ENCODE measurements at places on chromosomes 3 and 15.

GRCh38 chr3:127421943-127422662, 134.3 kb upstream of the PRR20G start:
- DNase-seq = no peak

DNA sequence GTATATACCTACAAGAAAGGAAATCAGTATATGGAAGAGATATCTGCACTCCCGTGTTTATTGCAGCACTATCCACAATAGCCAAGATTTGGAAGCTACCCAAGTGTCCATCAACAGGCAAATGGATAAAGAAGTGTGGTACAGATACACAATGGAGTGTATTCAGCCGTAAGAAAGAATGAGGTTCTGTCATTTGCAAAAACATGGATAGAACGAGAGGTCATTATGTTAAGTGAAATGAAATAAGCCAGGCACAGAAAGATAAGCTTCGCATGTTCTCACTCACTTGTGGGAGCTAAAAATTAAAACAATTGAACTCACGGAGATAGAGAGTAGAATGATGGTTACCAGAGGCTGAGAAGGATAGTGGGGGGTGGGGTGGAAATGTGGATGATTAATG, 53.1 kb downstream of the FAM81A start:
- DNase-seq = no peak

- DNase-seq = no peak
Measured at GRCh38 chr3:97968376-97968775, 3.9 kb downstream of the RIOX2 start.

DNA sequence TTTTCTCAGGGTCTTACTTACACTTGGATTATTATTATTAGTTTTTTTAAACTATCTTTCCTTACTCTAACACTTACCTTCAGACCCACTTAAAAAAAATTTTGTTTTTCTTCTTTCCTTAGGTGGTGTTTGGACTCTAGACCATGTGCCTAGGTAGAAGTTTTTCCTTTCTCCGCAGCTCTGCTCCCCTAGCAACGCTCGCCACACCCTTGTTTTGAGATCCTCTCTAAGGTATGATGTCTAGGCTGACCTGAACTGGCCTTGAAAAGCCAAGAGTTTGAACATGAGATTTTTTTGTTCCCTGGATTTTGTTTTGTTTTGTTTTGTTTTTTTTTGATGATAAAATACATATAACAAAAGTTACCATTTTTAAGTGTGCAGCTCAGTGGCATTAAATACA, 16.2 kb downstream of the ZNF592 start:
- no peak for DNase-seq

DNA sequence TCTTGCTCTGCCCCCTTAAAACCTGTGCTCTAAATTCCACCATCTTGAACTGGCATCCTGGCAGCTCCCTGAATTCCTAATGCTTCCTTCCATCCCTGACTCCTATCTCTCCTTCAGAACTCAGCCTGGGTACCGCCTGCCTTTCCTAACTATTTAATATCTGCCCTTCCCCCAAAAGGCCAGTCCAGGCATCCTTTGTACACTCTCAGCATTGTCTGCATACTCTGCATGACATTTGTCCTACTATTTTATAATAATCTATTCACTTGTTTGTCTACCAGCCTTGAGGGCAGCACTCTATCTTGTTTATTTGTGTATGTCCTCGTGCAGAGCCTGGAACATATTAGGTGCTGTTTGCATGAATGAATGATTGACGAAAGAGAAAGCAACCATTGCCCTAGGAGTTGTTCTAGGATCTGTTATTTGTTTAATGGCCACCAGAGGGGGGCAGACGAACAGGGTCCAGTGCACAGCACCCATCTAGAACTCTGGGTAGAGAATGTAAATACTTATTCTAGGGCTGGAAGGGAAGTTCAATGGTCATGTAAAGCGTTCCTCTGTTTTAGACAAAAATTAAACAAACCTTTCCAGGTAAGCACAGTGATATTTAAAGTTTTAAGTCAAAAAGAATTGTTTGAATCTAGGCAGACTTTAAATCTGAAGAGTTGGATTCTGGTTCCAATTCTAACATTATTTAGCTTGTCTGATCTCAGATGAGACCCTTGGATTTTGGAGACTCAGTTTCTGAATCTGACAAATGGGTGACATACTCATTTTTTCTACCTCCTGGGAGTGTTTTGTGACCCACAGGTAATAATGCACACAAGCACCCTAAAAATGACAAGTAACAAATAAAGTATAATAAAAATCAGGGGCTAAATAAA, 125.8 kb upstream of the GALNT15 start:
- DNase-seq = peak; percentile 30

GRCh38 chr3:29281094-29281343, 148 bp downstream of the RBMS3 start:
- DNase-seq = no peak

DNA sequence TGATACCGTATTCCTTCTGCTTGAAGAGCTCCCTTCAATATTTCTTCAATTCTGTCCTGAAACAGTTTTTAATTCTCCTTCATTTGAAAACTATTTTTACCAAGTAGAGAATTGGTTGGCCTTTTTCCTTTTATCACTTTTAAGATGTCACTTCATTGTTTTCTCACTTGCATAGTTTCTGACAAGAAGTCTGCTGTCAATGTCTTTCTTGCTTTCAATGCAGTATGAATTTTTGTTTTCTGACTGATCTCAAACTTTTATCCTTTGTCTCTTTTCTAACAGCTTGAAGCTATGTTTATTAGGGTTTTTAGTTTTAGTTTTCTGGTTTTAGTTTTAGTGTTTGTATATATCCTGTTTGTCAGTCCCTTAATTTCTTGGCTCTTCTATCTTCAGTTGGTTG, 364.8 kb upstream of the TPRG1 start:
- DNase-seq = no peak

DNA sequence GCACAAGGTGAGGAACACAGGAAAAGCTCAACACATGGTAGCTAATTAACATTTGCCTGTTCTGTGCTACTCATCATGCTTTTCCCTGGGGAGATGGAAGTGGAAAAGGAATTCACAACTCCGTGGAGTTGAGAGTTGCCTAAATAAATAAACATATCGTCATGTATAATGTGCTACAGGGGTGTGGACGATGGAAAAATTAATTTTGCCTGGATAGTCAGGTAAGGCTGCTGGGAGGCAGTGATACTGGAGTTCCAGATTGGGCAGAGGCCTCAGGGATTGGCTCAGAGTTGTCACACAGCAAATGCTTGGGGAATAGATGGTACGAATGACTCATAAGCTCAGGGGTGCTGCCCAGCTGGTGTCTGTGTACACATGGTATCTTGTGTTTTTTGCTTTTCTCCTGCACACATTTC, 3.1 kb upstream of the ABHD6 start:
- no peak for DNase-seq

DNA sequence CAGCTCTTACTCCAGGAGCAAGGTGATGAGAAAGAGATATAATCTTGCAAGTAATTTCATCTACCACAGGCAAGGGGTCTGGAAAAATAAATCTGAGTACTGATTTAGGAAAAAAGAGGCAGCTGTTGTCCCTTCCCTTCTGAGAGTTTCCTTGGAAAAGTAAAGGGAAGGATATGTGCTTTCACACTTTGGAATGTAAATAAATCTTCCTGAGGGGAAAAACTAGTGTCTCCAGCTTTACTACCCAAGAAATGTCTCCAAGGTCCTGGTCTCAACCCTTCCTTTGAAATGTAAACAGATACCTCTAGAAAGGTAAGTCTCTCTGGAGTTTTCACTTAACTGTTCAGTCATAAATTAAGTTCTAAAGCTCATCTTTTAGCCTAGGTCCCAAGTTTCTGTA, 102.6 kb downstream of the DPH6 start:
- no peak for DNase-seq

- DNase-seq = no peak
Measured at GRCh38 chr3:183697123-183697609, 431 bp upstream of the YEATS2 start.

GRCh38 chr3:32557640-32558352, 12.9 kb downstream of the DYNC1LI1 start:
- DNase-seq = no peak

DNA sequence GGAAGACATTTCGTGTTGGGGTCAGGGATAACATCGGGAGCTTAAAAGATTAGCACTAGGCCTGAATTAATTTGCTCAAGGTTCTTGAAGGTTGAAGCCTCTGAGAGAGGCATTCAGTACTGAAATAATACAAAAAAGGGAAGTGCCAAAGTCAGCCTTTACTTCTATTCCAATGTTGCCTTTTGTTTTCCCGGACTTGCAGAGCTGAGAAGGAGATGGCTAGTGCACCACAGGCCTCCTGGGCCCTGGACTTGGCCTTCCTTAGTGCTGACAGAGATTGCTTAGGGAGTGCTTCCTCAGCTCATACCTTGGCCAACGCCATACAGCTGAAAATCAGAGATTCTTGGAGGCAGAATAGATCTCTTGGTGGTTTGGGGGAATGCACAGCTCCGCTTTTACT, 333.6 kb upstream of the TBL1XR1 start:
- DNase-seq = no peak

DNA sequence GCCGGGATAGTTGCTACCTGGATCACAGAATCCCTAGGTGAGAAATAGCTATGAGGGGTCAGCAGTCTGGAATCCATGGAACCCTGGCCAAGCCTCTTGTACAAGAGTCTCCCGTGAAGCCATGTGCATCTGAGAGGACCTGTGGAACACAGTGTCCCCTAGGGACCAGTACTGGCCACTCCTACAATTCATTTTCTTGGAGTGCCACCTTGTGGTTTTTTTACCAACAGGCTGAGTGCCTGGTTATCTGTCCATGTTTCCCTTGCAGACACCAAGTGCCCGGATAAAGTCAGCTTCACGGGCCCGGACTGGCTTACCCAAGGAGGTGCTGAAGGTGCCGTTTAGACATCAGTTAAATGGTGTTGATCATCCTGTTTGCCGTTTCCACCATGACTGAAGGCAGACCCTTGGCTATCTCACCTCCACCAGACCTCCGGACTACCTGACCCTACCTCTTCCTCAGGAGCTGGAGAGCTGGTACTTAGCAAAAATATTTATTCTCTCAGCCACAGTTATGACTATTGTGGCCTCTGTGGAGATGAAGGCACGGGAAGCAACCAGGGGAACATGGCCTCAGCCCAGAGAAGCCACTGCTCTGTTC, 93.9 kb downstream of the RBPMS2 start:
- DNase-seq = no peak

GRCh38 chr3:24254649-24255048, 240.0 kb downstream of the THRB start:
- DNase-seq = no peak

GRCh38 chr3:178672275-178672674, 136.0 kb downstream of the KCNMB2 start:
- no peak for DNase-seq

DNA sequence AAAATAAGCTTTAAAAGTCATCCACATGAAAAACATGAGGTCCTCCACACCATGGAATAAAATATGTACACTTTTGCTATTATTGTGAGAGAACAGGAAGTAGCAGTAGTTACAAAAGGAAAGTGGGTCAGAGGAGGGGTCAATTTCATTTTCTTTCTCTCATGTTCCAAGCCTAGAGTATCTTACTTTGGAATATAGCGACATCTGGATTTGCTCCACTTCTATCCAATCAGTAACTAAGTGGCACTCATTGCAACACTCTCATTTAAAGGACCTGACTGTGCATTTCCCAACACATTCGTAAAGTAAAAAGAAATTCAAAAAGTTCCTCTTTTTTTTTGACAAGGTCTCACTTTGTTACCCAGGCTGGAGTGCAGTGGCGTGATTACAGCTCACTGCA, 637.3 kb downstream of the TUSC7 start:
- DNase-seq = no peak

- DNase-seq = no peak
Measured at GRCh38 chr3:106119614-106120082, 250.8 kb upstream of the CBLB start.

GRCh38 chr3:28286595-28286994, 45.2 kb downstream of the CMC1 start:
- DNase-seq = no peak

- DNase-seq = no peak
Measured at GRCh38 chr3:72680766-72681165, 167.5 kb downstream of the SHQ1 start.

DNA sequence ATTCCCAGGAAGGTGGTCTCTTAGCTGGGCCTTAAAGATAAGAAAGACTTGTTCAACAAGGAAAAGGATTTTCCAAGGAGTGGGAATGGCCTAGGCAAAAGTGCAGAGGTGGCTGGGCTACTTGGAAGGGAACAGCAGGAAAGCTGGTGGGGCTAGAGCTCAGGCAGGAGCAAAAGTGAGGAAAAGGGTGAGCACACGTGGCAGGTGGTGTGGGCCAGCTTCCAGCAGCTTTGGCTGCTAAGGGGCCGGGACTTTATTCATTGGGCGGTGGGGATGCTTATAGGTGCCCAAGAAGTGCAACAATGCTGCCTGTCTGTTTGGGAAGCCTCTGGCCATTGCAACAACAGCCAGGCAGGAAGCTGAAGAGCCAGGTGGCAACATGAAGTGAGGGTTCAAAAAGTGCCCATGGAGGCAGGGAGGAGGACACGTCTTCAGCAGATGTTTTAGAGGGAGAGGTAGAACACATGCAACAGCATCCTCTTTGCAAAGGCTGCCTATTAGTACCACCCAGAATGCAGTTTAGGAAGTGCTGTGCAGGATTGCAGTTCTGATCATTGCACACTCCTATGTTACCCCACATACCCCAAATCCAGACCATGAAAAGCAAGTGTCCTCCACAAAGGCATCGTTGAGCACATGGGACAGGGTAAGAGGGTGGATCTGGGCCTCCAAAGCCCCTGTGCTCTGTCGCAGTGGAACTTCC, 13.8 kb downstream of the ALDH1A3 start:
- no peak for DNase-seq

- DNase-seq = no peak
Measured at GRCh38 chr15:55698653-55699052, 44.3 kb downstream of the PRTG start.

DNA sequence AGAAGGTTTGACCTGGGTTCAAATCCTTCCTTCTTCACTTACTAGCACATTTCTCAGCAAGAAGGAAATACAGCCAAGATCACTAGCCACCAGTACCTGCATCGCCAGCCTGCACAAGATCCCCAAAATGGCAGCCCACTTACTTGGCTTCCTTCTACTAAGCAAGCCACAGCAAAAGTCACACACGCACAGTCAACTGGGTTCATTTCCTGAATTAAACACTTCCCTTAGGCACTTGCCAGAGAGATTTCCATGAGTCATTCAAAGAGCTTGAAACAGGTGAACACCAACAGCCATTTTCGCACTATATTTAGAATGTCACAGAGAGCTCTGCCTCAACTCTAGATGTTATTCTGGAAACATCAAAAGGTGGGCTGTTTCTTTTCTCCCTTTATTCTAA, 42.6 kb downstream of the MGLL start:
- DNase-seq = no peak

GRCh38 chr3:186497608-186498007, 46.6 kb downstream of the CRYGS start:
- DNase-seq = no peak

- DNase-seq = no peak
Measured at GRCh38 chr3:72015463-72015862, 230.5 kb upstream of the PROK2 start.

- DNase-seq = no peak
Measured at GRCh38 chr3:164730815-164731360, 347.4 kb downstream of the SI start.

DNA sequence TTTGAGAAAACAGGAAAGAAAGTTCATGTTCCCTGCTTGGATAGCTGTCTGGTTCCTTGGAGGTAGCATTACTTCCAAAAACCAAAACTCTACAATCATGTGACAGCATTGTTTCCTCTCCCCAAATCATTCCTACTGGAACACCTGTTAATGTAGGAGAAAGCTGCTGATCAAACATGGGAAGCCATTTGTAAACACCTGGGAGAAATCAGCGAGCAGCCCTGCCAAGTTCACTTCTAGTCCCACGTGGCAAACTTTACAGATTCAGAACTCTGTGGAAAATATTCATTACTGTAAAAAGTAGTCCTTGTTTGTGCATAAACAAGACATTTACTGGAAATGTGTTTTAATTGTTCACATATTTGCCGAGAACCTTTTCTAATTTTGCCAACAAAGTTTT, 275.5 kb upstream of the AZI2 start:
- no peak for DNase-seq

Data from stimulated activated naive CD8-positive, alpha-beta T cell treated with anti-CD3 and anti-CD28 coated beads, Interleukin-15, Interleukin-2, amounts not matched to agents 100 U/mL and 50 U/mL, for 24 hours (primary cell).